ENCODE measurements at places on chromosomes 11 and 22. TPM values are rescaled to one million over a fixed set of nuclear protein-coding genes. Genes with fewer than 3 reads are reported as not detected.

DNA sequence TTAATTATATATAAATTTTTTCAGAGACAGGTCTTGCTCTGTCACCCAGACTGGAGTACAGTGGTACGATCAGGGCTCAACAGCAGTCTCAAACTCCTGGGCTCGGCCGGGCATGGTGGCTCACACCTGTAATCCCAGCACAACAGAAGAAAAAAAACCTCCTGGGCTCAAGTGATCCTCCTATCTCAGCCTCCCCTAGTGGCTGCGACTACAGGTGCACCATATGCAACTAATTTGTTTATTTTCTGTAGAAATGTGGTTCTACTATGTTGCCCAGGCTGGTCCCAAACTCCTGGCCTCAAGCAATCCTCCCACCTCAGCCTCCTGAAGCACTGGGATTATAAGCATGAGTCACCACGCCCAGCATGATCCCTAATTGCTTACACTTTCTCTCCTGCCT lies 56.1 kb upstream of the SLC35C1 start:
- DNase-seq: peak; percentile 8

GRCh38 chr11:43269254-43269918 lies 42.4 kb upstream of the API5 start:
- DNase-seq: no peak

DNA sequence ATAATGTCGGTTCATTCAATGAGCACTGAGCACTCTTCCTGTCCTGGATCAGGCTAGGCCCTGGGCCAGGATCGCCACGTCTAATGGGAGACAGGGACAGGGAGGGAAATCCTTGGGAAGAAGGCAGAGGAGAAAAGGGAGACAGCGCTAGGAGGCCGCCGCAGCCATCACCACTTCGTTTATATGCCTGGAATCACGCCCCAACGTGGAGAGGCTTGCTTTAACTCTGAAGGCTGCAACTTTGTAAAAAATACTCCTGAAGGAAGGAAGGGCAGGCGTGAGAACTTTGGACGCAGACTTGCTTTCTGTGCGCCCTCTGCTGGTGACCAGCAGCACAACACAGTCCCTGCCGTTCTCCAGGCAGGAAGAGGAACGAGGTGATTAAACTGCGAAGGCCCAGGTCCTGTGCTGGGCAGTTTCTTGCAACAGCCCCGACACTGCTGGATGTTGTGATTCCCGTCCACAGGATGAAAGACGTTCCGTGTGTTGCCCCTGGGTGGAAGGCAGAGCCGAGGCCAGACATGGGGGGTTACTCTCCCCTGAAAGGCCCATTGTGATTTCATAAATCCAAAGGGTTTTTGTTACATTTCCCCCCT lies 22.1 kb downstream of the RIBC2 start:
- peak; percentile 85 for DNase-seq

GRCh38 chr11:47355283-47356128 lies 3.0 kb upstream of the MYBPC3 start:
- peak; percentile 94 for DNase-seq

- no peak for DNase-seq
Measured at GRCh38 chr11:76641905-76642304, 28.6 kb downstream of the LRRC32 start.

DNA sequence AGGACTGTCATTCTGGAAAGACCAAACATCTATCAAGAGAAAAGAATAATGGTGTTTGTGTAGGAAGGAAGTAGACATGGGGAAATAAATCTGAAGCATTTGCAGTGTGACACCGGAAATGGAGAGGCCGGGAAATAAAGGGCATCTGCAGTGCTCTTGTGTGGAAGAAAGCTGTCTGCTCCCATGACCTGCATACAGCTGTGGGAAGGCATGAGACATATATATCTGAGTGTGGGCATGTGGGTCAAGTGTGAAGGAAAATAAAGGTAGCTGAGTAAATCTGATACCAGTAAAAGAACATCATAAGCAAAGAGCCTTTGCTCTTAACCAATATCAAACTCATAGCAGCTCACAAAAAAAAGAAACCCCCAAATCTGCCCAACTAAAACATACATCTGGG lies 72.1 kb upstream of the OR5AK2 start:
- no peak for DNase-seq

- no peak for DNase-seq
Measured at GRCh38 chr11:44566952-44567875, 1.8 kb downstream of the CD82 start.

DNA sequence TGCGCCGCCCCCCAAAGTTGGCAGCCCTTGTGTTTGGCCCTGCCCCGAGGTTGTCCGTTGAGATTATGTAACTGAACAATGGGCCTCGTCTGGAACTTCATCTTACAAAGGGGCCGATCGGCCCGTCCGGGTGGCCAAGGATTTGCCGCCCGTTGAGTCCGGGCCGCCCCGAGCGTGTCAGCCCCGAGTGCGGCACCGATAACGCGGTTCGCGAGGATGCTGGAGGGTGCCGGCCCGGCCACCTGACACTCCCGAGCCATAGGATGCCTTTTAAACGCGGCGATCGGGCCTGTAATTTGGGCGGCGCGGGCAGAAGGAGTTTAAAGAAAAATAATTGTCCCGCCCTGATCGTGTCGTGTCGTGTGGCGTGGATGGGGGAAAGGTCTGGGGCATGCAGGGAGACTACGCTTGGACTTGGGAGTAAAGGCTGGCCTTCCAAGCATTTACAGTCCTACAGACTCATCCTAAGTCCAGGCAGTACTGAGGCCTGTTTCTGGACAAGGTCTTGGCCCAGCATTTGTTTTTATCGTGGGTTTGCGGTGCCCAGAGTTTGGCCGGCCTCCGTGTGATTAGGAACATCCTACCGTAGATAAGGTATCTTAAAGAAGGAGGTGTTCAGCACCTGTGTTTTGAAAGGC lies 1.3 kb downstream of the WEE1 start:
- DNase-seq: peak; percentile 33

Gene HEPACAM
- not detected for total RNA-seq

- peak; percentile 15 for DNase-seq
Measured at GRCh38 chr22:39383841-39384625, 15.5 kb upstream of the TAB1 start.

DNA sequence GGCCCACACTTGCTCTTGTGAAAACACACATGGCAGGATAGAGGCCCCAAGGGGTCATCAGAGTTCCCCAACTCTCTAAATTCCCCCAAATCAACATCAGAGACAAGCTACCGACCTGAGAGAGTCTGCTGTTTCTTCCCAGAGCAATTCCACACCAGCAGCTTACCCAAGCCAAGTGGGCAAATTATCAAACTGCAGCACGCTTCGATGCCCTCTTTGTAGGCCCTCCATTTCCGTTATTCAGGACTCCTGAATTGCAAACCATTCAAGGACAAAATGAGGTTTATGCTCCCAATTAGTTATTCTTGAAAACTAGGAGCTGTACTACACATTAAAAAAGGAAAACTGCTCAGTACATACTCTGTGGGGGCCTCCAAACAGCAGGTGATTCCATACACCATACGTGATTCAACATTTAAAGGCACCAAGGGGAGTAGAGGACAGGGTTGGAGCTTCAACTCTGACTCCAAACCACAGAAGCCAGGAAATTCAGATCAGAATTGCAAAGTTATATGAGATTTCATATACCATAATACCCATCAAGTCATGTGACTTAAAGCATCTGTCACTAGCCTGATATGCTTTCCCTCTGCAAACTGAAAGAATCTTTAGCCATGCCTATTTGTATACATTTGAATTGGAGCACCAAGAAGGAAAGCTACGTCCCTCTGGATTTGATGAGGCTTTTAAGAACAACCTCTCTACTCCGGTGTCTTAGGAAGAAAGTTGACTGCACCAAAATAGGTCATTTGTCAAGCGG lies 234.8 kb downstream of the CADM1 start:
- DNase-seq: no peak

Gene OR6A2
- total RNA-seq: 0.17 TPM
